ENCODE measurements at places on chromosomes 11 and 22. TPM values are rescaled to one million over a fixed set of nuclear protein-coding genes. Genes with fewer than 3 reads are reported as not detected.
A peak's percentile ranks its signal among the peaks of the same experiment; 100 is the strongest.

- no peak for DNase-seq
Measured at GRCh38 chr11:36243641-36244040, 45.6 kb downstream of the COMMD9 start.

DNA sequence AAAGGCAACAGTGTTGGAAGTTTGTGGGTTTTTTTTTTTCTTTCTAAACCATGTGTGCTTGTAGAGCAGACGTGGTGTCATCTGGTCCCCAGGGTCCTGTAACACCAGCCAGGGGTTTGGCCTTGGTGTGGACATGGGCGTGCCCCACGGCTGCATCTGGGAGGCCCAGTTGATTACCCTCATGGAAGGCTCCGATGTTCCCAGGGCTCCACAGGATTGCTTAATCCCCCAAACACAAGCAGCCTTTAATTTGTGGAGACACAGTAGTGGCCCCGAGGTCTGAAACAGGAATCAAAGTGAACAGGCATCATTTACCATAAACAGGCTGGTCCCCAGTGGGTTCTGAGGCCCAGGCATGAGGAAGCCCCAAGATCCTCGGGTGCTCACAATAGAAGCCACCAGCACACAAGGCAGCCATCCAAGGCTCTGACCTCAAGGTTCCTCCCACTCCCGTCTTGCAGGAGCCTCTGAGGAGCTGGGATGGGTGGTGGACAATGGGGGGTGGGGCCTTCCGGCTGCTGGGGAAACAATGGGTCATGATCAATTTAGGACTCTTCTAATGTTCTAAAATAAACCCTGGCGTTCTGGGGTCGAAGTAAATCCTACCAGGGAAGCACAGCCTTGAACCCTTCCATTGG lies 115.0 kb upstream of the CD82 start:
- DNase-seq: no peak

GRCh38 chr11:579830-580601 lies 3.7 kb downstream of the PHRF1 start:
- DNase-seq: peak; percentile 37

GRCh38 chr11:68582416-68583040 lies 101.8 kb upstream of the GAL start:
- no peak for DNase-seq

GRCh38 chr22:32699686-32700085 lies 101.8 kb upstream of the TIMP3 start:
- no peak for DNase-seq

DNA sequence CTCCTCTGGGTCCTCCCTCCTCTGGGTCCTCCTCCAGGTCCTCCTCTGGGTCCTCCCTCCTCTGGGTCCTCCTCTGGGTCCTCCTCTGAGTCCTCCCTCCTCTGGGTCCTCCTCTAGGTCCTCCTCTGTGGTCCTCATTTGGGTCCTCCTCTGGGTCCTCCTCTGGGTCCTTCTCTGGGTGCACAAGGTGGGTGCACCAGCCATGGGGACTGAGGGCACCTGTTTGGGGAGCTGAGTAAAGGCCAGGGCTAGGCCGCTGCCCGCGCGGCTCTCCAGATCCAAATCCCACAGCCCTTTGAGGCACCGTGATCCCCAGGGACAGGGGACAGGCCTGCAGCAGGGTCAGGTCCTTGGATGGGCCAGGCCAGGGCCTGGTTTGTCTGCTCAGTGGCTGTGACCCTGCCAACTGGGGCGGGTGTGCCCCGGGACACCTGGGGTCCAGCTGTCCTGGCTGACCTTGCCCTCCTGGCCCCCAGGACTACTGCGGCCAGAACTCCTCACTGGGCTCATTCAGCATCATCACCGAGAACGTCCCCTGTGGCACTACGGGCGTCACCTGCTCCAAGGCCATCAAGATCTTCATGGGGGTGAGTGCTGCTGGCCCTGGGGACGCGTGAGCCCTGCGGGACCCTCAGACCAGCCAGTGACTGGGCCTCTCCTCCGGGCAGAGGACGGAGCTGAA lies 12.7 kb downstream of the MUC2 start:
- DNase-seq: no peak

- peak; percentile 86 for DNase-seq
Measured at GRCh38 chr11:65491614-65492386, 7.0 kb upstream of the MALAT1 start.

GRCh38 chr11:19576054-19576453 lies 136.6 kb upstream of the NAV2 start:
- DNase-seq: no peak

DNA sequence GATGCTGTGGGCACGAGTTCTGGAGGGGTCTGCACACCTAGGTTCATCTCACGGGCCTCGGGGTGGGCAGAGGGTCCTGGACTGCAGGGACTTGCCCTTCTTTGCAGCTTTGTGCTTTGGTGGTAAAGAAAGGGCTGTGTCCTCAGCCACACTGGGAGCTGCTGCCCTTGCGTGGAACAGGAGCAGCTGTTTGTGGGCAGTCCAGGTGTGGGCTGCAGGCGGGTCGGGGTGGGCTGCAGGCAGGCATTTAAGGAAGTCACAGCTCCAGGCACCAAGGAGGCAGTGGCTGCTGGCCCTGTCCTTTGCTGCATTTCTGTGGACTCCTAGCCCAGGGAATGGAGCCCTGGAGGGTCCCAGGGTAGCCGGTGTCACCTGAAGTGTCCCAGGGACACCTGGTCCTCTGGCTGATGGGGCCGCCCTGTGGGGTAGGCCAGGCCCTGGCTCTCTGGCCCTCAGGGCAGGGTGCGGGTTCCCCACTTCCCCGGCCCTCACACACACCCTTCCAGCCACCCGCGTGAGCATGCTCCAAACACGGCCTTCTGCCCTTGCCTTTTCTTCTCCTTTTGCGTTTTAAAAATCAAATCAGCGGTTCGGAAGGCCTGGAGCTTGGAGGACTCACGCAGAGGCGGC lies 1240.3 kb downstream of the BRD1 start:
- DNase-seq: no peak

The APOBEC3B gene
- total RNA-seq: 1.3 TPM

The MRGPRX4 gene
- 0.79 TPM for total RNA-seq

The RASGRP2 gene
- total RNA-seq: 1.3 TPM

The MS4A6E gene
- total RNA-seq: not detected

The TPBGL gene
- not detected for total RNA-seq

The PKNOX2 gene
- total RNA-seq: not detected

The RAG1 gene
- total RNA-seq: 1.1 TPM

The YIF1A gene
- 95.9 TPM for total RNA-seq

Data from lung microvascular endothelial cell (primary cell).